ENCODE measurements at places on chromosomes 7 and 10.

- H3K27ac ChIP-seq, result no peak overlapping the region
- H3K4me3 ChIP-seq, result peak overlapping the region; percentile 72
- H3K4me1 ChIP-seq, result peaks cover 35% of the 10 kb centered on the region
- DNase-seq, result no peak
Measured at GRCh38 chr7:100604976-100605911, 3.1 kb downstream of the PCOLCE start.

DNA sequence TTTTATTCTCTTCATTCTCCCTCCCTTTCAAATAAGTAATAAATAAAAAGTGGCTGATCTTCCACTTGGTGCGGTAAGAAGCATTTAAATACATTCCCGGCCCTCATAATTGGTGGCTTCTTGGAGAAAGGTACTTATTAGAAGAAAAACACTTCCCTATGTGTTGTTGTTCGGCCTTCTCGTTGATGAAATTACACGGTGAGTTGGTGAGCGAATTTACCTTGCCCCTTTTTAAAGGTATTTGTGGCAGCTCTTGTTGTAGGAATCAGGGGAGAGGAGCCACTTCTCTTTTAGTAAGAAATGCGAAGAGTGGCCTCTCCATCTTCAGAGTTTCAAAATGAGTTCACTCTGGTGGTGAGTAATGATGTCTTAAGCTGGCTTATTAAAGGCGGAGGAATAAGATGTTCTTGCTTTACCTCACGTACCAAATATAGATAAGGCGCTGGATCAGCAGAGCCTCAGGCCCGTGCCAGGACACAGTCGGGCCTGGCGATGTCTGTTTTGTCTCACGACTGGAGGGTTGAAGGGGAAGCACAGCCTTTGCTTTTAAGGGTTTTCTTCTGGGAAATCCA is 135.9 kb downstream of the CUX1 start:
- H3K4me3 ChIP-seq, result no peak overlapping the region
- peaks cover 21% of the 10 kb centered on the region for H3K4me1 ChIP-seq
- H3K27ac ChIP-seq, result peak overlapping the region; percentile 65
- H3K36me3 ChIP-seq, result no peaks in the 10 kb centered on the region
- no peaks in the 10 kb centered on the region for H3K27me3 ChIP-seq

- peaks cover 82% of the 10 kb centered on the region for H3K4me1 ChIP-seq
- no peaks in the 10 kb centered on the region for H3K36me3 ChIP-seq
- no peak for DNase-seq
Measured at GRCh38 chr7:131630427-131630826, 74.0 kb upstream of the PODXL start.

- no peak overlapping the region for H3K4me3 ChIP-seq
- no peaks in the 10 kb centered on the region for H3K36me3 ChIP-seq
- no peak overlapping the region for H3K27ac ChIP-seq
- H3K4me1 ChIP-seq, result peaks cover 2% of the 10 kb centered on the region
Measured at GRCh38 chr10:121352231-121352855, 245.9 kb downstream of the FGFR2 start.

DNA sequence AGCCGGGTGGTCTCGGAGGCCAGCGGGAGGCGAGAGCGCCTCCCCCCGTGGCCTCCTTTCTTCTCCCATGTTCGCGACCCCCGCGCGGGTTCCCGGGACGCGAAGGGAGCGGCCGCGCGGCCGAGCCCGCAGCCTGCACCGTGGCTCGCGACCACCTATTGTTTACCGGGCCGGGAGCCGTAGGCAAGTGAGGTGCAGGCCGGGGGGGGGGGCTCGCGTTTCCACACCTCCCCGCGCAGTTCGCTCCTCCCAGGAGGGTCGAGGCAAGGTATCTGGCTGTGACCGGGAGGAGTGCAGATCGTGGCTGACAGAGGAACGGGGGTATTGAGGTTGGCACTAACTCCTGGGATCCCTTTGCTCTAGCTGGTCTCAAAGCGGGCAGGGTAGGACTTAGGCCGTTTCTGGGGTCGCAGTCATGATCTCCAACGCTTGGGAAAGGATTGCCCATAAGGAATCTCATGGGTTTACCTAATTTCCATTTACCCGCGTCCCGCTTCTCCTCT is 734 bp downstream of the PTPN12 start:
- no peaks in the 10 kb centered on the region for H3K27me3 ChIP-seq
- peak overlapping the region; percentile 85 for H3K4me3 ChIP-seq
- H3K36me3 ChIP-seq, result no peaks in the 10 kb centered on the region

- peak overlapping the region; percentile 54 for H3K27ac ChIP-seq
- no peak for DNase-seq
- peak overlapping the region; percentile 74 for H3K4me3 ChIP-seq
- H3K4me1 ChIP-seq, result peaks cover 13% of the 10 kb centered on the region
- no peaks in the 10 kb centered on the region for H3K36me3 ChIP-seq
Measured at GRCh38 chr7:4144811-4145510, 537.1 kb upstream of the FOXK1 start.

DNA sequence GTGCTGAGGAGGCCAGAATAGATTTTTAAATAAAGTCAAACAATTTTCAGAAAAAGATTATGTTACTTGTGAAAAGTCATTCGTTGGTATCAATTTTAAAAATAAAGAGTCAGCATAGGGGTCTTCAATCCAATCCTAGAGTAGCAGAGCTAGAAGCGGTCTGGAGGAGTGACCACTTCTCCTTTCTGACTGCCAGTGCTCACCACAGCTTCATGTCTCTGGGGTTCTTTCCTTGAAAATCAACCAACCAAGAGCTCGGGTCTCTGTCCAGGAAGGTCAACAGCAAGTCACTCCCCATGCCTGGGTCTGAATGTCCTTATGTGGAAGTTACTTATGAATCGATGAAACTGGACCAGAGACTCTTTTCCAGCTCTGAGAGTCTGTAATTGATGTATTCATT is 14.3 kb downstream of the PTPRN2 start:
- no peak overlapping the region for H3K4me3 ChIP-seq
- no peaks in the 10 kb centered on the region for H3K27me3 ChIP-seq
- no peak overlapping the region for H3K27ac ChIP-seq

- H3K4me1 ChIP-seq, result no peaks in the 10 kb centered on the region
- no peaks in the 10 kb centered on the region for H3K27me3 ChIP-seq
- no peak for DNase-seq
- H3K4me3 ChIP-seq, result no peak overlapping the region
- peaks cover 10% of the 10 kb centered on the region for H3K36me3 ChIP-seq
- no peak overlapping the region for H3K27ac ChIP-seq
Measured at GRCh38 chr7:46301677-46302076, 380.6 kb upstream of the IGFBP3 start.

DNA sequence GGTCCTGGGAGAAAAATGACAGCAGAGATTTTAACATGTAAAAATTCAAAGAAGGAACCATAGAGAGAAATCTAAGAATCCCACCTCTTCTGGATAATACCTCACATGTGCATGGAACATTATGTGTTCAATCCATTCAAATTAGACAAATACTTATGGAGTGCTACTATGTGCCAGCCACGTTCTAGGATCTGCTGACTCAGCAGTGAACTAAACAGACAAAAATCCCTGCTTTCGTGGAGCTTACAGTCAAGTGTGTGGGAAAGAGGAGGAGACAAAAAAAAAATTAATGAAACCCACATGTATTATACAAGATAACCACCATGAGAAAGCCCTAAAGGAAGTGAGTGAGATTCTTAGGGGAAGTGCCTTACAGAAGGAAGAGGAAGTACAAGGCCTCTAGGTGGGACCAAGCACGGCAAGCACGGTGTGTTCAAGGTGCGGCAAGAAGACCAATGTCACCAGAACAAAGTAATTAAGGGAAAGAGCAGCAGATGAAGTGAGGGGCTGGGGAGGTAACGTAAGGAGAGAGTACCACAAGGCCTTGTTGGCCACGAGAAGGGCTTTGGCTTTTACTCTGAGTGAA is 71.0 kb downstream of the SLC25A13 start:
- no peak for DNase-seq
- no peaks in the 10 kb centered on the region for H3K27me3 ChIP-seq
- no peak overlapping the region for H3K27ac ChIP-seq
- peaks cover 3% of the 10 kb centered on the region for H3K4me1 ChIP-seq
- H3K36me3 ChIP-seq, result no peaks in the 10 kb centered on the region

- no peak for DNase-seq
- H3K27ac ChIP-seq, result no peak overlapping the region
- peaks cover 6% of the 10 kb centered on the region for H3K4me1 ChIP-seq
- H3K36me3 ChIP-seq, result peaks cover 7% of the 10 kb centered on the region
- H3K27me3 ChIP-seq, result no peaks in the 10 kb centered on the region
Measured at GRCh38 chr10:101489355-101489754, 98.7 kb downstream of the POLL start.

GRCh38 chr7:157204134-157204533 is 65.4 kb downstream of the UBE3C start:
- H3K4me3 ChIP-seq, result no peak overlapping the region
- peaks cover 2% of the 10 kb centered on the region for H3K4me1 ChIP-seq
- H3K27ac ChIP-seq, result no peak overlapping the region
- H3K36me3 ChIP-seq, result peaks cover 24% of the 10 kb centered on the region
- DNase-seq, result no peak

- no peaks in the 10 kb centered on the region for H3K27me3 ChIP-seq
- peaks cover 10% of the 10 kb centered on the region for H3K36me3 ChIP-seq
- H3K4me3 ChIP-seq, result peak overlapping the region; percentile 90
- DNase-seq, result peak; percentile 59
- peaks cover 62% of the 10 kb centered on the region for H3K4me1 ChIP-seq
Measured at GRCh38 chr10:30435073-30435422, 1.1 kb downstream of the MAP3K8 start.

- no peak overlapping the region for H3K27ac ChIP-seq
- H3K4me1 ChIP-seq, result no peaks in the 10 kb centered on the region
- H3K27me3 ChIP-seq, result no peaks in the 10 kb centered on the region
- H3K4me3 ChIP-seq, result no peak overlapping the region
- DNase-seq, result no peak
Measured at GRCh38 chr10:80755893-80756292, 218.2 kb downstream of the SH2D4B start.

DNA sequence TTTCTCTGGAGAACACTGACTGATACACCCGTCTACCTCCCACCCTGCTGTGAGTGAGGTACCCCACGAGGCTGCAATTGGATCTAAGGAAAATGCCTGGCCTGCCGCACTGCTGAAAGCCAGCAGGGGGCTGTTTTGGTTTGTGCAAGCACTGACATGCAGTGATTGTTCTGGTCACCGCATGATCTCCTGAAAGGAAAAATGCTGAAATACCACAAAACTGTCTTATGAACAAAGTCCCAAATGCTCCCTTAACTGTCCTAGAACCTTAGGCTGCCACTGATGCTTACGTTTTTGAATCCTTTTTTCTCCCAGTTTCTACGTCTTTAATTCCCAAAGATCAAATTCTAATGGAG is 132.7 kb downstream of the JCAD start:
- no peaks in the 10 kb centered on the region for H3K27me3 ChIP-seq
- peaks cover 9% of the 10 kb centered on the region for H3K36me3 ChIP-seq
- DNase-seq, result no peak
- peaks cover 41% of the 10 kb centered on the region for H3K4me1 ChIP-seq
- no peak overlapping the region for H3K4me3 ChIP-seq

DNA sequence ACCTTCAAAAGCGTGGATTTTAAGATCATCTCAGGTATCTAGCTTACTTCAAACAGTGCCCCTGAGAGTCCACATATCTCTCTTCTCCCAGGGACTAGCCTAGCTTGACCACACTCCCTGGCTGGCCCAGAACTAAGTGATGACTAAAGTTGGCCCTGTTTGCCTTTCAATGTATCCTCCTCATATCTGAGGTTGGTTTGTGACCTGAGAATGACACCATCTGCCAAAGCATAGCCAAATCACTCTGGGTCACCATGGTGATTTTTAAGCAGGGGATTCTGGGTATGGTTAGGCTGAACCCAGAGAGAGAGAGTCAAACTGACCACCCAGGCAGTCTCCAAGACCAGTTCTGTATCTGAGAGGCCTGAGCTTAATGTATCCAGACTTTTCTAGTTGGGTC is 16.2 kb downstream of the CNNM1 start:
- no peaks in the 10 kb centered on the region for H3K27me3 ChIP-seq
- peaks cover 2% of the 10 kb centered on the region for H3K4me1 ChIP-seq
- DNase-seq, result no peak
- H3K36me3 ChIP-seq, result no peaks in the 10 kb centered on the region
- H3K4me3 ChIP-seq, result no peak overlapping the region

DNA sequence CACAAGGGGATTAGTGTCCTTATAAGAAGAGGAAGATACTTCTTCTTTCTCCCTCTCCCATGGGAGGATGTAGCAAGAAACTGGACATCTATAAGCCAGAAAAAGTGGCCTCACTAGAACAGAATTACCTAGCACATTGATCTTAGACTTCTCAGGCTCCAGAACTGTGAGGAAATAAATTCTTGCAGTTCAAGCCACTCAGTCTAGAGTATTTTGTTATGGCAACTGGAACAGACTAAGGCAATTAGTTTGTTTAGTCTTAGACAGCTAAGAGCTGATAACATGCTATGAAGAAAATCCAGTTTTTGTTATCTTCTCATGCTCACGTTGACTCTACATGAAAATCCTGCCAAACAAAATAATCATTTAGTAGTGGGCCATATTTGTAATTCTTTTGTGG is 627.6 kb upstream of the PHF14 start:
- H3K27ac ChIP-seq, result no peak overlapping the region
- no peak overlapping the region for H3K4me3 ChIP-seq
- DNase-seq, result no peak
- H3K4me1 ChIP-seq, result no peaks in the 10 kb centered on the region
- no peaks in the 10 kb centered on the region for H3K27me3 ChIP-seq

DNA sequence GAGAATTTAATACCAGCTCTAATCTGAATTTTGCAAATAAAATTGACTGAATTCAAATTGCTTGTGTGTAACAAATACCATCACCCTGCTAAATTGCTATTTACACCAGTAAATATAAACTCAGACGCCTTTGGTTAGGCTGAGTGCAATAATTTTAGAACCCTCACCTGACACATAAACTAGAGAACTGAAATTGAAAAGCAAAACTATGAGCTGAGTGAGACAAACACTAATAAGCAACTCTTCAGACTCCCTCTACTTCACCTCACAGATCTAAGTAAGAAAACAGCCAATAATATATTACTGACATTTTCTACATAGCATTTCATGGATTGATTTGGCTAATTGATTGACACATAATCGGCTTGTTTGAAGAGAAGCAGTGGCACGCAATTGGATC is 621.2 kb downstream of the REEP3 start:
- H3K36me3 ChIP-seq, result no peaks in the 10 kb centered on the region
- no peak for DNase-seq
- peaks cover 3% of the 10 kb centered on the region for H3K4me1 ChIP-seq
- H3K4me3 ChIP-seq, result no peak overlapping the region
- no peak overlapping the region for H3K27ac ChIP-seq

GRCh38 chr10:132914732-132915131 is 27.6 kb downstream of the CFAP46 start:
- H3K27me3 ChIP-seq, result no peaks in the 10 kb centered on the region
- no peaks in the 10 kb centered on the region for H3K4me1 ChIP-seq
- no peaks in the 10 kb centered on the region for H3K36me3 ChIP-seq
- no peak overlapping the region for H3K4me3 ChIP-seq

DNA sequence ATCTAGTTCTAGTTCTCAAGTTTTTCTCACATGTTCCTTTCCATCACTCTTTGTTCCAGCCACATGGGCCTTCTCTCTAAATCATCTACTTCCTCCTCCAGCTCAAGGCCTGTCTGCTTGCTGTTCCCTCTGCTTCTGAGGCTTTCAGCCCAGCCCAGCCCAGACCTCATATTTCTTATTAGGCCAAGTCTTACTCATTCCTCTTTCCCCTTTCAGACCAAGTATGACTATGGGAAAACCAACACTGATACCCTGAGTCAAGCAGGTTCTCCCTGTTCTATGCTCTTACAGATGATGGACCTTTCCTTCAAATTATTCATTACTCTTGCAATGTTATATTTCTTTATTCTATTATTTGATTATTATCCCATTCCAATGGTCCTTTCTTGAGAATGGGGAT is 80.3 kb upstream of the SEM1 start:
- peaks cover 11% of the 10 kb centered on the region for H3K27me3 ChIP-seq
- H3K27ac ChIP-seq, result no peak overlapping the region
- DNase-seq, result no peak

- no peak for DNase-seq
- H3K27me3 ChIP-seq, result no peaks in the 10 kb centered on the region
- H3K36me3 ChIP-seq, result peaks cover 3% of the 10 kb centered on the region
- no peak overlapping the region for H3K4me3 ChIP-seq
Measured at GRCh38 chr7:107499731-107500130, 29.9 kb downstream of the GPR22 start.

All from osteocyte (in vitro differentiated cells).